ENCODE measurements at places on chromosomes 6 and 20. TPM values are rescaled to one million over a fixed set of nuclear protein-coding genes. Genes with fewer than 3 reads are reported as not detected.

DNA sequence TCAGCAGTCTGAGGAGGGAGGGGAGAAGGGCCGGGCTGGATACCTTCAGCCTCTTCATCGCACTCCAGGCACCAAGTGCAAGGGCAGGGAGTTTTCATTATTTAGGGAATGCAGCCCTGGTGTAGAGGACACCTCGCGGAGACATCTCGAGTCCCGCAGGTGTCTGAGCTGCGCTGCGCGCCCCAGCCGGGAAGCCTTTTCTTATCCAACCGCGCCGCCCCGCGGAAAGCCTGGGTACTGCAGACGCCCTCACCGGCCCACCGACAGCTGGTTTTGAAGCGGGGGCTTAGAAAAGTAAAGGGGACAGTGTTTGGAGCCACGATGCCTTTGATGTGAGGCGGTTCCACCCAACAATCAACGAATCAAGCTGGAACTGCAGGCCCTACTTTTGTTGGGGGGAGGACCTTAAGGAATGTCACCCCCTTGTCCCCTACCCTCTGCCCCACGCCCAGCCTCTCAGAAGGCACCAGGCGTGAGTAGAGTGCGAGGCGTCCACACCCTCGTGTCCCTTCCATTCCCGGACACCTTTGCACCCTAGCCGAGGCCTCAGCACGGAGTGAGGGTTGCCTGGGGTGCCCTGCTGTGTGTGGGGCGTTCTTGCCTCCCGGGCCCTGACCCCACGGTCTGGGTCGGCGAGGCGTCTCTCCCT is 8.6 kb downstream of the NKX2-2 start:
- H3K4me1 ChIP-seq, result peaks cover 46% of the 10 kb centered on the region
- H3K36me3 ChIP-seq, result no peaks in the 10 kb centered on the region
- H3K4me3 ChIP-seq, result peak overlapping the region; percentile 36
- H3K27me3 ChIP-seq, result peaks cover 71% of the 10 kb centered on the region
- DNase-seq, result peak; percentile 78
- no peak overlapping the region for H3K27ac ChIP-seq

DNA sequence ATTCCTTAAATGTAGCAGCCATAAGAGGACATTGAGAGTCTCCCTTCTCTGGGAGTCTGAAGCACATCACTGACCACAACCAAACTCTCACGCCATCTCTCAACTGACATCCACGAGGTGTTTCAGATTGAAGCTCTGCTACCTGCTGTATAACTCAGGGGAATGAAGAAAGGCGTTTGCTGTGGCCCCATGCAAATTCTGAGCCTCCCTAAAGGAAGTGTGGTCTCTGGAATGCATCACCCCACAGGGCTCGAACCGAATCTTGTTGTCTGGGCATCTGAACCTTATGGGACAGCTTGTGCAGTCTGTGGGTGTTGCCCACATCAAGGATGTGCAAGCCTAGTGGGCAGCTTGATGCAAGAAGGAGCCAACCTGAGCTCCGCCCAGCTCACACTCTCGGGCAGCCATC is 10.9 kb downstream of the PMEPA1 start:
- H3K4me1 ChIP-seq, result peaks cover 28% of the 10 kb centered on the region
- no peaks in the 10 kb centered on the region for H3K36me3 ChIP-seq

DNA sequence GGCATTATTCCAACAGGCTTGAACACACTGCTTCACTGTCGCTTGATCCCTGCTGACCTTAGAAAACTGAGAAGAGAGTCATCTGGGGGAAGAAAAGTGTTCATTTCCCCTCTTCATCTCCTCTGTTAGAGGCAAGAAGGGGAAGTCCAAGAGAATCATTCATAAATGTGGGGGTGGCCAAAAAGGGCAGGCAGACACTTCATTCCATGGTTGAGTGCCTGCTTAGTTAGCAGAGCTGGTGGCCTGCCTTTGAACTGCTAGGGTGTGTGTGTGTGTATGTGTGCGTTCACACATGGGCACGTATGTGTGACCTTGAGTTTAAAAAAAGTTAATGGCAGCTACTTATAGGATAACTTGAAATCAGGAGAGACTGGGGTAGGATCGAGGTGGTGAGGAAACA is 39.4 kb upstream of the RFPL4B start:
- no peak for DNase-seq
- peaks cover 14% of the 10 kb centered on the region for H3K4me1 ChIP-seq
- no peak overlapping the region for H3K4me3 ChIP-seq
- no peaks in the 10 kb centered on the region for H3K36me3 ChIP-seq

DNA sequence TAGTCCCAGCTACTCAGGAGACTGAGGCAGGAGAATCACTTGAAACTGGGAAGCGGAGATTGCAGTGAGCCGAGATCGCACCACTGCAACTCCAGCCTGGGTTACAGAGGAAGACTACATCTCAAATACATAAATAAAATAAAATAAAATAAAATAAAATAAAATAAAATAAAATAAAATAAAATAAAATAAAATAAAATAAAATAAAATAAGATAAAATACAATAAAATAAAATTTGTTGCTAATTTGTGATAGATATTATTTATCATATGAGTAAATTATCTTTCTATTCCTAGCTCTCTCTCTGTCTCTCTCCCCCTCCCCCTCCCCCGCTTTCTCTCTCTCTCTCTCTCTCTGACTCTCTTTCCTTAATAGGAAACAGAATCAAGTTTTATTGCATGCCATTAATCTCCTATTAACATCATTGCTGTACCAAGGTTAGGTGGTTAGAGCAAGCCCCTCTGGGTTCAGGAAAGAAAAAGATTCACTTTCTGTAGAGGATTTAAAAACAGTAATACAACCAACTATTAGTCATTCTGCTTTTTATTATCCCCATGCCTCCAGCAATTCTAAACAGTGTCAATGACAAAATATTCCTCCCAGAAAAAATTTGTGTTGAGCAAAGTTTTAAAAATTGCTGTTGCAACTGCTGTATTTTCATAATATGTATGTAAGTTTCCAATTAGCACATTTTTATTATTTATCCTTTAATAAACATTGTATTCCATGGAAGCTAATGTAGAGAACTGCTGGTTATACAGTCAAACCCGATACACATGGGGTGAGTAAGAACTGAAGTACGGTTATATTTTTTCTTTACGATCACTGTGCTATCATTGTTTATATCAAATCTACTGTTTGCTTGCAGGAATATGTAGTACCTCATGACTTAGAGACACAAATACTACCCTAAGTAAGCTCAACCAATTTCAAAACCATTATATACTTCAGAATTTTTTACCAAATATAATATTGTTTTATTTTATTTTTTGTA is 22.1 kb downstream of the BMP5 start:
- no peak for DNase-seq
- no peaks in the 10 kb centered on the region for H3K27me3 ChIP-seq
- no peaks in the 10 kb centered on the region for H3K4me1 ChIP-seq
- no peak overlapping the region for H3K27ac ChIP-seq
- no peaks in the 10 kb centered on the region for H3K36me3 ChIP-seq
- H3K4me3 ChIP-seq, result no peak overlapping the region

- no peaks in the 10 kb centered on the region for H3K4me1 ChIP-seq
- no peak overlapping the region for H3K27ac ChIP-seq
- H3K4me3 ChIP-seq, result no peak overlapping the region
Observed at GRCh38 chr20:38628580-38629470, 27.2 kb downstream of the ARHGAP40 start.

- H3K4me1 ChIP-seq, result no peaks in the 10 kb centered on the region
- H3K36me3 ChIP-seq, result no peaks in the 10 kb centered on the region
- H3K27ac ChIP-seq, result no peak overlapping the region
Observed at GRCh38 chr6:117138920-117139319, 126.4 kb upstream of the VGLL2 start.

- H3K4me1 ChIP-seq, result peaks cover 53% of the 10 kb centered on the region
- H3K36me3 ChIP-seq, result no peaks in the 10 kb centered on the region
- no peaks in the 10 kb centered on the region for H3K27me3 ChIP-seq
- DNase-seq, result peak; percentile 74
Observed at GRCh38 chr20:44018259-44018941, 103.7 kb downstream of the TOX2 start.

DNA sequence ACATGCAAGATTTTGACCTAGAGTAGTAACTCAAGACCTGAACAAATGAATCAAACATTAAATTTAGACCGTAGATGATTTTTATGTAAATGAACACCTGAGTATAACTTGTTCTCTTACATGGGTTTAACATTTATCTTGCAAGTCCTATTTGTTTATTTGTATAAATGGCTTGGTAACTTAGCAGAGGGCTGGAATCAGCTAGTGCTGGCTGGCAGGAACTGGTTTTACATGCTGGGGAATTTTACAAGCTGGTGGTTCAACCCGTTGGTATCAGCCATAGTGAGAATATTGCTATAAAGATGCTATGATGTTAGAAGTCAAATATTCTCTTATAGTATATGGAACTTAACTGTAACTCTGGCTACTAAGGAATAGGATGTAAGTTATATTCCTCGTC is 8.9 kb downstream of the SLC22A2 start:
- H3K4me3 ChIP-seq, result no peak overlapping the region
- DNase-seq, result no peak
- H3K27me3 ChIP-seq, result no peaks in the 10 kb centered on the region
- peaks cover 2% of the 10 kb centered on the region for H3K4me1 ChIP-seq

DNA sequence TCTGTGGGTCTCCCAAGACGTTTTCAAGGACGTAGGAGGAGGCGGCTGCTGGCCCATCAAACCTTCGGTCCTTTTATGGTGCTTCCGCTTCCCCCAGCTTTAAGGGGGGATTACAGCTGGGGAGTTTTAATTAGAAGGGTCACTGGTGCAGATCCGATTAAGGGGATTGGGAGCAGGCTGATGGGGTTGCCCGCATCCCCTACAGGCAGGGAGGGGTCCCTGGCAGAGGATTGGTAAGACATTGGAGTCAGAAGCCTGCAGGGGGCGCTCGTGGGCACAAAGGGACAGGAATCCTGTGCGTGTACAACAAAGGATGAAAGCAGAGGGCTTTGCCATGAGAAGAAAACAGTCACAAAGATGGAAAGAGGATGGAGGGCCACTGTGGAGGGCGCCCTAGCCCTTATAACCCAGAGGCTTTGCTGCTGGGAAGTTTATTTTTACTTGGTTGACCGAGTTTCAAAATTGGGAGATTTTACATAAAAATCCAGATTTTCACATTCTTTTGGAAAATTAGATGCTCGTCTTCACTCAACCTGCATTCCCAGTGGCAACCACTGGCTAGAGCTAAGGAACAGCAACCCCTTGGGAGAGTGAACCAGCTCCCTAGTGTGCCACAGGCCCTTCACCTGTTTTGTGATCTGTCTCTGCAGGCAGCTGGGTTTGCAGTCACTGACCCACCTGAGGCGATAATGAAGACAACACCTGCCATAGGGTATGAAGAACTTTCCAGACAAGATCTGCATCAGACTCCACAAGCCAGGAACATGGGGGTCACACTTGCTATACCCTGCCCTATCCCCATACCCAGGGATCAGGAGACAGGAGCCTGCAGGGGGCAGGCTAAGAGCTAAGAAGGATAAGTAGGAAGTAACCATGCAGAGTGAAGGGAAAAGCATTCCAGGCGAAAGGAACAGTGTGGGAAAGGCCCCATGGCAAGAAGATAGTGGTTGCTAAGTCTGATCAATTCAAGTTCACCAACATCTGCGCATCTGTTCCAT is 97.7 kb downstream of the KCNB1 start:
- no peak overlapping the region for H3K4me3 ChIP-seq
- no peaks in the 10 kb centered on the region for H3K36me3 ChIP-seq
- H3K4me1 ChIP-seq, result peaks cover 30% of the 10 kb centered on the region
- H3K27me3 ChIP-seq, result no peaks in the 10 kb centered on the region
- H3K27ac ChIP-seq, result peak overlapping the region; percentile 87

- DNase-seq, result peak; percentile 38
- H3K27me3 ChIP-seq, result no peaks in the 10 kb centered on the region
- no peaks in the 10 kb centered on the region for H3K4me1 ChIP-seq
Observed at GRCh38 chr6:148146717-148147462, 195.7 kb upstream of the SASH1 start.

DNA sequence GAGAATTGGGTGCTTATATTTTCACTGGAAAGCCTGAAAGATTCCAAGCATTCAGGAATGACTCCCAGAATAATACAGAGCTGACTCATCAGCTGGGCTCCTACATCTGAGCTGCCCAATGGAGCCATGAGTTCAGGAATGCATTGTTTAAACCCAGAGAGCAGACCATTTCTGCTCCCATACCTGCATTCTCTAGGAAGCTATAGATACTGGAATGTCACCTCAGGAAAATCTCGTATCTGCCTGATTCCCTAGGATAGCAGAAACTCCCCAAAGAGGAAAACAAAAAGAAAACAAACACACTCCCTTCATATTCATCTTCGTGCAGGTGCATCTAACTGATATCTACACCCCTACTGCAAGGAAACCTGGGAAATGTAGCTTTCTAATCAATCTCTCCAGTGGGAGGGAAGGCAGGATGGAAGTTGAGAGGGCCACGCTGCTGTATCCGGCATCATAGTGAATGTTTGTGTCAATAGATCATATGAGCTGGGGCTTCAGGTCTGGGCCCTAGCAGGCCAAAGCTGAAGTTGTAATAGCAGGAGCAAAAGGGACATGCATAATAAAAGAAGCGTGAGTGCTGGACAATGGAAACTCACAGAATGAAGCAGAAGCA is 8.2 kb upstream of the SLC2A12 start:
- no peak overlapping the region for H3K4me3 ChIP-seq
- H3K27ac ChIP-seq, result peak overlapping the region; percentile 39
- no peaks in the 10 kb centered on the region for H3K4me1 ChIP-seq

- peak; percentile 16 for DNase-seq
- H3K4me1 ChIP-seq, result no peaks in the 10 kb centered on the region
- H3K27me3 ChIP-seq, result no peaks in the 10 kb centered on the region
- no peak overlapping the region for H3K4me3 ChIP-seq
- H3K27ac ChIP-seq, result no peak overlapping the region
Observed at GRCh38 chr6:17585766-17586490, 14.2 kb upstream of the FAM8A1 start.

The ANKRD60 gene
- not detected for polyA plus RNA-seq

The TPMT gene
- polyA plus RNA-seq, result 11.0 TPM

The MYH7B gene
- polyA plus RNA-seq, result 0.60 TPM

The NRSN2 gene
- polyA plus RNA-seq, result 9.8 TPM

The FAXC gene
- polyA plus RNA-seq, result 3.1 TPM

The LY6G6F gene
- not detected for polyA plus RNA-seq

The TIAM2 gene
- polyA plus RNA-seq, result 2.2 TPM

The PDYN gene
- polyA plus RNA-seq, result not detected

All from stomach (tissue), 19 donors.